ENCODE measurements at places on chromosomes 2 and 18.

- peak; percentile 28 for DNase-seq
Observed at GRCh38 chr2:149544692-149545091, 42.9 kb downstream of the MMADHC start.

DNA sequence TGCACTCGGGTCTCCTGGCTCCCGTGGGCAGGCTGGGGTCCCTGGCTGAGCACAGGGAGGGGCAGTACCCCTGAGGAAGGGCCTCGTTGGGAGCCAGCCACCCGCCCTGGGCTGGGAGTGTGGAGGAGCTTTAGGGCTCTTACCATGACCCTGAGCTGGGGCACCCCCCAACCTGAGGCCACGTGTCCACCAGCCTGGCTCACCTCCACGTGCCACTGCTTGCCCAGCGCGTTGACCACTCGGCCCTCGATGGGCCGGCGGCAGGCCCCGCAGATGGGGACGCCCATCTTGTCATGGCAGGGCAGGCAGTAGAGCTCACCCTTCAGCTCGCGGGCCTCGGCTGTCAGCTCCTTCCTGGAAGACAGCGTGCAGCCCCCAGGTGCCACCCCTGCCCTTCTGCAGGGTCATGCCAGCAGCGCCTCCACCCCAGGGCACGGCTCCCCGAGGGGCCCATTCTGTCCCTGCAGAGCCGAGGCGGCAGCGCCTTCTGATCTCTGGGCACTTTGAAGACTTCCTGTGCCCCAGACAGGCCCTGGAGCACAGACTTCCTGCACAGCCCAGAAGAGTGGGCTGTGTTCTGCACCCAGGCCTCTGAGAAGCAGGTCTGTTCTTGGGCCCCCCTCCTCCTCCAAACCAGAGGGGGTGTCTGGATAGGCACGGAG is 4.0 kb upstream of the GPR17 start:
- peak; percentile 59 for DNase-seq

- no peak for DNase-seq
Observed at GRCh38 chr2:65939687-65940086, 495.2 kb upstream of the MEIS1 start.

GRCh38 chr2:99695944-99696253 is 206.1 kb upstream of the REV1 start:
- DNase-seq = no peak

- no peak for DNase-seq
Observed at GRCh38 chr2:10759151-10759714, 37.8 kb downstream of the ATP6V1C2 start.

- no peak for DNase-seq
Observed at GRCh38 chr2:73913414-73914054, 13.1 kb upstream of the DGUOK start.

GRCh38 chr18:9139400-9140039 is 2.9 kb downstream of the ANKRD12 start:
- DNase-seq = no peak

- no peak for DNase-seq
Observed at GRCh38 chr2:118858485-118859156, 11.2 kb upstream of the EN1 start.

GRCh38 chr2:241950413-241951315 is 81.1 kb downstream of the RTP5 start:
- DNase-seq = peak; percentile 40

- DNase-seq = no peak
Observed at GRCh38 chr18:10949655-10950054, 199.7 kb downstream of the PIEZO2 start.

- DNase-seq = no peak
Observed at GRCh38 chr2:100581277-100581612, 18.5 kb downstream of the PDCL3 start.

- no peak for DNase-seq
Observed at GRCh38 chr2:80311304-80311703, 6.8 kb upstream of the LRRTM1 start.

DNA sequence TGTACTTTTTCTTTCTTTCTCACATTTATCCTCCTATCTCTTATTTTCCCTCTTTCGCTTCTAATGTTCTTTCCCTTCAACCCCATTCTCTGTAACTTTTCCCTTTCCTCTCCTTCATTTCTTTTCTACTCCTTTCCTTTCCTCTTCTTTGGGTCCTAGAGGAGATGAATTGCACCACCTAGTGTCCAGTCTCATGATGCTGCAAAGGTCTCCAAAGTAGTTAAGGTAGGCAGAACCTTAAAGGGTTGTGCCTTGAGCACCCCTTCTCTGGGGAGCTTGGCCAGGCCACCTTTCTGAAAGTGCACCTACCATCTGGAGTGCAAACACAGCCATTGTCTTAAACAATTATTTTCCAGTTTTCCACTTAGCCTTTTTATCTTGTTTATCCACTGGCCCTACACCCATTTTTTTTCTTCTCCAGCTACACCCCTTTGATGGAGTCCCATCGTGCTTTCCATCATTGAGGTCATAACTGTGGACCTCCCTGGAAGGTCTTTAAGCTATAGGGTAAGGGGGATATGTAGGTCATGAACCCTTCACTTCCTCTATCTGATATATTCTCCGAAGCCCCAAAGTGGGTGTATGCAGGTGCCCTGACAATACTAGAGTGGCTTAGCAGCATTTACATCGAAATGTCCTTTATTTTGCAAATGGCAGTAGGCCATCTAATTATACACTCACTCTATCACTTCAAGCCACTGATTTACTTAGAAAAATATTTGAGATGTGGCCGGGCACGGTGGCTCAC is 155.9 kb downstream of the ESCO1 start:
- peak; percentile 54 for DNase-seq

- DNase-seq = no peak
Observed at GRCh38 chr2:38384338-38384737, 7.3 kb upstream of the ATL2 start.

DNA sequence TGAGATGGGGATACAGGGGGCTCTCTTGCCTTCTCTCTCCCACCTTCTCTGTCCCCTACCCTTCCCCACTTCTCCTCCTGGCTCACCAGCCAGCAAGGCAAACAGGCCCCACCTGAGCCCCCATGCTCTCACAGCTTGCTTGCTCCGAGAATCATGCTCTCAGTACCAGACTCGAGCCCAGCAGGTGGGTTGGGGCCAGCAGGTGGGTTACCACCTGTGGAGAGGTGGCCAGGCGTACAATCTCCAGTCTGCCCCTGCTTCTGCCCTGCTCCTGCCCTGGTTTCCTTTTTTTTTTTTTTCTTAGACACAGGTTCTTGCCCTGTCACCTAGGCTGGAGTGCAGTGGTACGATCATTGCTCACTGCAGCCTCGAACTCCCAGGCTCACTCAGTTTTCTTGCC is 214.5 kb downstream of the SH3RF3 start:
- DNase-seq = no peak

GRCh38 chr18:48036226-48036625 is 105.8 kb upstream of the SMAD2 start:
- no peak for DNase-seq

Data from hematopoietic multipotent progenitor cell (in vitro differentiated cells).